ENCODE measurements at places on chromosomes 4 and X.

DNA sequence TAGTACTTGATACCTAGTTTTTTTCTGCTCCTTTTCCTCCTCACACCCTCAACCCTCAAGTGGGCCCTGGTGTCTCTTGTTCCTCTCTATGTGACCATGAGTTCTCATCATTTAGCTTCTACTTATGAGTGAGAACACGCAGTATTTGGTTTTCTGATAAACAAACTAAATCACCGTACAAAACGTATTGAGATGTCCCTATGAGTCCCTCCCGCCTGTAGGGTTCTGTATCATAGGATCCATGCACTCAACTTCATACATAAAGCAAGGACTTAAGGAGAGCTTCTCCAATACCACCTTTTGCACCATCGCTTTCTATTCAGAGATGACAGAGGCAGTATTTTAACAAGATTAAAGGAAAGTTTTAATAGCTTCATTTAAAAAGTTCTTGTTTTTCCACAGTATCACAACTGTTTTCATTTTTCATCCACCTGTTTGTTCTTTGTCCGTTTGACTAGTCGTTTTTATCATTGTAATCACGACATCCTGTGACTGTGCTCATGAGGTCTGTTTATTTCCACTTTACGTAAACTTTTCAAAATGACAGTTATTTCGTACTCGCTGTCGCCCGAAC is 457 bp upstream of the RAB9A start:
- DNase-seq = no peak

DNA sequence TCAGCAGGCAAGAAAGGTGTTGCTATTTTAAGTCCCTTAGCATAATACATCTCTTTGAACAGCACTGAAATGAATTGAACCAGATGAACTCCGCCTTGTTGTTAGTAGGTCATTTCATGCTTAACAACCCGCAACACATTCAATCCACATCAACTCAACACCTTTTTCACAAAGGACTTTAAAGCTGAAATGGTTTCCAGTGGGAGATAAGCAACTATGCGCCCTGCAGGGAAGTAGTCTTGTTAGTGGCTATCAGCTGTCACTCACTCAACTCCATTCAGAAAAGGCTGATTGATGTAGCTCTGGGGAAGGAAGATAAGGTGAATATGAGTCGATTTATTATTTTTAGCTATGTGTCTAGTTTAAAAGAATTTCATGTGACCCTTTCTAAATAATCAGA is 46.0 kb downstream of the ATP8A1 start:
- no peak for DNase-seq

DNA sequence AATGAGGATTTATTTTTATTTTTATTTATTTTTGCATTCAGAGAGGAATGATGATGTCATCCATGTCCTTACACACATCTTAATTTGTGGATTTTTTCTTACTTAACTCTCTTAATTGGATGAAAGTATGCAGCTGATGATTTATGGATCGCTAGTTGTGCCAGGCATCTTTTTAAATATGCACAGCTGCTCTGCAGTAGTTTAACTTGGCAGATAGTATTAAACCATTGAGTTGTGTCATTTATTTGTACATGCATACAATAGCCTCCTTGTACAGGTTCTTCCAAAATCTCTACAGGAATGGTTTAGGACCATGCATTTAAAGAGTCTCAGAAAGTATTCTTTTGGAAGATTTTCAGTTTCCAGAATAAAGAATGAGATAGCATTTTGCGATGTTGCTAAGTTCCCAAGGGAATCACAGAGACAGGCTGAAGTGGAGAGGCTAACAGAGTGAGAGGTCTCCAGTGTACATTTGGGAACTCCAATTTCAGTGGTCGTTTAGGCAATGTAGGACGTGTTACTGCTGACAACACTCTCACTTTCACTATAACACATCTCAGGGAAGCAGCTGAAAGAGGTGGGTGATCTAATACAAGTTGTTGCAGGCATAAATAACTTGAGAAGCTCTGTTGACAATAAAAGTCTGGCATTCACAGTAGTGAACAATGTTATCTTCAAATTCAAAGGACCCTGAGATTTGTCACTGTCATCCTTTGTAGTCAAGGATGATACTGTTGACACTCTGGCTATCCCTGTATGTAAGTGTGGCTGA is 49.9 kb upstream of the SCRG1 start:
- no peak for DNase-seq

GRCh38 chr4:155604718-155605626 is 61.7 kb upstream of the GUCY1A1 start:
- DNase-seq = no peak

GRCh38 chr4:150656891-150657290 is 74.9 kb downstream of the MAB21L2 start:
- DNase-seq = no peak
